ENCODE measurements at places on chromosomes 5 and 9.

DNA sequence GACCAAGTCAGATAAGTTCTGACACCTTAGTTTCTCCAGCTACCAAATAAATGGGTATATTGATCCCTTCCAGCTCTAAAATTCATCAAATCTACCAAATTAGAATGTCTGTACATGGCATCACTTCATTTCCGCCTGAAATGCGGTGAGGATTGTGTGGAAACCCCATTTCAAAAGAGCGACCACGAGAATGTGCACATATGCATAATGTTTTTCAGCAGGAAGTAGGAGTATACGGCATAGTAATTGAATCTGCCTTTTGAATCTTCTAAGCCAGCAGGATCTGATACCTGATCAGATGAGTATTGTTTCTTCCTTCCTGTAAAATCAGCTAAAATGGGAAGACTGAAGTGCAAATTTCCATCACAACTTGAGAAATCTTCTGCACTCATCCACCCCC, 418.6 kb downstream of the TMEM38B start:
- DNase-seq = no peak

GRCh38 chr9:107518037-107518807, 28.7 kb upstream of the KLF4 start:
- no peak for DNase-seq

DNA sequence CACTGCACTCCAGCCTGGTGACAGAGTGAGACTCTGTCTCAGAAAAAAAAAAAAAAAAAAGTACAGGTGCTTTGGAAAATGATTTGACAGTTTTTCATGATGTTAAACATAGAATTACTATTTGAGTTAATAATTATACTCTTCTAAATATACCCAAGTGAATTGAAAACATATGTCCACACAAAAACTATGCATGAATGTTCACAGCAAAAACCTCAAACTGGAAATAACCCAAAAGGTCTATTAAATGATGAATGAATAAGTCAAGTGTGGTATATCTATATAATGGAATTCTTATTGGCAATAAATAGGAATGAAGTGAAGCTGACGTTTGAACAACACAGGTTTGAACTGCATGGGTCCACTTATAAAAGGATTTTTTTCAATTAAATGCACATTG, 207.2 kb upstream of the DAB2 start:
- DNase-seq = no peak

GRCh38 chr9:35646153-35646532, 4.6 kb downstream of the SIT1 start:
- DNase-seq = no peak

GRCh38 chr5:60334281-60334713, 365.7 kb downstream of the DEPDC1B start:
- DNase-seq = peak; percentile 25
